ENCODE measurements at places on chromosomes 5 and 9.

GRCh38 chr5:34534523-34535103 is 121.5 kb upstream of the RAI14 start:
- no peak for DNase-seq

DNA sequence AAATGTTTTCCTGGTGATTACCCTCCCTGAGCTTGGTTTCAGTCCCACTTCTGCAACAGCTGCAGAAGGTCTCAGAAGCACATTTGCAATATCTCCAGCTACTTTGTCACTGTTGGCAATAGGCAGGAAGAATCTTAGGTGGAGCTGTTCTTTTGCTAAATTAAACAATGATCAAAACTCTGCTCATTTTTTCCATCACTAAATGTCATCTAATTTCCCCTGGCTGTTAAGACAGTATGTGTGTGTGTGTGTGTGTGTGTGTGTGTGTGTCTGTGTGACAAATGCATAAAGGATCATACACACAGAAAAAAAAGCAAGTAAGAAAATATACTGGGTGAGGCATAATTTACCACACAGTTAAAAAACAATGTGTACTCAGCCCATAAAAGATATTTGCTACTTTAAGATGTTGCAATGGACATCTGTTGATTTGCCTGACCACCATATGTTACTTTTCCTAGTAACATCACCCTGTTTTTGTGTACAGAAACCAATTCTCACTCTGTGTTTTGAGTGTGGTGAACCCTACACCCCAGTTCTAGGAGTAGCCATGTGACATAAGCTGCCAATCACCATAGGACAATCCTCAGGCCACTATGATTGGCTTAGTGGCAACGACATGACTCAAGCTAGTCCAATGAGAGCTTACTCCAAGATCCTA is 572.6 kb upstream of the CLINT1 start:
- no peak for DNase-seq

GRCh38 chr9:76373173-76373783 is 20.9 kb downstream of the RFK start:
- DNase-seq: no peak

DNA sequence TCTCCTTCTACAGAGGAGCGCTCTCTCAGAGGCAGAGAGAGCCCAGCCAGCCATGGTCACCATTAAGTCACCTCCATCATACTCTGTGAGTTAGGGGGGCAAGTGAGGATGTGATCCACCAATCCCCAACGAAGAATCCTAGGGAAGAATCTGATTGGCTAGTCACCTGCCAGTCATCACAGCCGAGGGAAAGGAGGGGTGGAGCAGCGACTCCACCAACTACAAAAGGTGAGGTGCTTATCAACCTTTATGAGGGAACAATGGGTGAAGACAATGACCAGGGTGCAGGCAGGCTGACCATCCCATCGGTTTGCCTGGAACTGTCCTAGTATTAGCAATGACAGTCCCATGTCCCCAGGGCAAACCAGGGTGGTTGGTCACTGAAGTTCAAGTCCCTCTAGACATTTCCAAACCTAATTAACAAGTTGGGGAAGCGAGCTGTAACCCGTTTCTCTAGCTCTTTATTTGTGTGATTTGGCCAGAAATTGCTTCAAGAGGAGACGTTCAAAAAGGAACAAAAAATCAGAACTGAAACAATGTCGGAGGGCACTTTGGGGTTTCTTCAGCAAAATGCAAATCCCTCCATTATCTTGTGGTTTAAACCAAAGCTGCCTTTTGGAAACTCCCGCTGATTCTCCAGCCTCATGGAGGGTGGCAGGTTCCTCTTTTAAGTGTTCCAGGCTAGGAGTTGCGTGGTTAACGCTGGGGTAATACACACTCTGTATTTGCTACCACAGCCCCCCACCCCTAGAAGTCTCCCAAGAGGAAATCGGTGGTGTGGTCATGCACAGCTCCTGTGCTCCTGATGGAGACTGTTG is 18.8 kb upstream of the FCN1 start:
- no peak for DNase-seq

GRCh38 chr9:126818482-126818881 is 13.6 kb downstream of the ZBTB43 start:
- DNase-seq: no peak

DNA sequence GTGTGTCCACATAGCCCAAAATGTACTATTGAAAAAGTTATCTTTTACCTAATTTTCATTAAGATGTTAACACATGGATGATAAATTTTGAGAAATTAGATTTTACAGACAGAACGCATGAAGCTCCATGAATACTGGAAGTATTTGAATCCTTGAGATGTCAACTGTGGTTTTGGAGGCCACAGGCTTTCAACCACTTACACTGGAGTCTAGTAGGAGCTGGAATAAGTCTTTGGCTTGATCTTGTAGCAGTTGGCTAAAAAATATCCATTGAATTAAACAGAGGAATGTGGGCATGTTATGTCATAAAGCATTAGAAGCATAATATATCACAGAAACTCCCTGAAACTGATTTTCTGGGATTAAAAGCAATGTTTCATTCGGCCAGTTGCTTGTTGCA is 52.9 kb downstream of the CAMK4 start:
- no peak for DNase-seq

DNA sequence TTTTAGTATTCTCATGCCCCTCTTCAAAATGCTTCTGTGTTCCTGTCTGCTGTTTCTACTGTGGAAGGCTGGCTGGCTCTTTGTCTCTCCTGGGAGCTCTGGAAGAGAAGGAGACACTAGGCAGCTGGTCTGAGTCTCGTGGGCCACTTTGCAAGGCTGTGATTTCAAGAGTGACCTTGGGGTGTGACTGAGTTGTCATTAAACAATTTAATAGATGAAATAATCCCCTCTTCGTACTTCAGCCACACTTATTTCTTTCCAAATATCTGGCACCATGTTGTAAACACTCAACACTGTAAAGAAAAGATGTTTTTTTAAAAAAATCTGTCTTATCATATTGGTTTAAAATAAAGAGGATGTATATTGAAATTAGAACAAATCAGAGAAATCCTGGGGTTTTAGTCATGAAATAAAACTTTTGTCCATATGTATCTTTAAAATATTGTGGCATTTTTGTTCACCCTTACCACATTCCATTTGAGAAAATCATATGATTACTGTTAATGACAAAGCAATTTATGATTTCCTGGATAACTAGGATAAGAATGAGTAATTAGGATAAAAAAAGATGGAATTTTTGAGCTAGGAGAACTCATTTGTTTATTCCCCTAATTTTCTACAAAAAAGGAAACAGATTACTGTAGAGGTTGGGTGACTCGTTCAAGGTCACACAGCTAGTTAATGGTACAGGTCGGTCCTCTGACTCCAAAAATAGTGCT is 200.8 kb downstream of the MAT2B start:
- DNase-seq: no peak

DNA sequence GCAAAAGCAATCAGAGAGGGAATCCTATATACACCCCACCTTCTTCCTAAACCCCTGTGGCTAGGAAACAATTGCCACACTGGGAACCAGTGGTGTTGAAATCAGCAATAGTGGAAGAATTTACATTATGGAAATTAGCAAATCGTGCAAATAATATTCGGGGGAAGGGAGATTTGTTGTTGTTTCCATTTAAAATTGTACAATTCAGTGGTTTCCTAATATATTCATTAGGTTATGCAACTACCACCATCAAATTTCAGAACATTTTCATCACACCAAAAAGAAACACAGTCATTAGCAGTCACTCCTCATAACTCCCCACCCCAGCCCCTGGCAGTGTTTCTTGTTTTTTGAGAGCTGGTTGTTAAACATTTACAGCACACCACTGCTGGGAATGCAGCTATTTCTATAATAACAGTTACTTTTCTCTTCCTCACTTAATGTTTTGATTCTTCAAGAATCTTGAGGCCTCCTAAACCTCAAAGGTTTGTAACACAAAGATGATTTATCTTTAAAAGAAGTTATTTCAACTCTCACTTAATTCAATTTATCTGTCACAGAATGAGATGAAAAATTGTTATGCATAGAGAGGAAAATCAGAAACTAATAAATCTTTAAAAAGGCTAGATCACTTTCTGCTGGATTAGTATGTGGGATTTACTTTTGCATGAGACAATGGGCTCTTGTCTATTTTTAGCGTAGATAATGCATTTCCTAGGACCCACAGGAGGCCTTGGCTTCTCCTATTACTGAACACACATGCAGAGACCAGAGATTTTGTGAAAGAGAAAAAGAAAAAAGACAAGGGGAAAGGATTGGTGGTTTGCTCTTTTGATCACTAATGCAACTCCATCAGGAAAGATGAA is 91.8 kb upstream of the DAPK1 start:
- no peak for DNase-seq

DNA sequence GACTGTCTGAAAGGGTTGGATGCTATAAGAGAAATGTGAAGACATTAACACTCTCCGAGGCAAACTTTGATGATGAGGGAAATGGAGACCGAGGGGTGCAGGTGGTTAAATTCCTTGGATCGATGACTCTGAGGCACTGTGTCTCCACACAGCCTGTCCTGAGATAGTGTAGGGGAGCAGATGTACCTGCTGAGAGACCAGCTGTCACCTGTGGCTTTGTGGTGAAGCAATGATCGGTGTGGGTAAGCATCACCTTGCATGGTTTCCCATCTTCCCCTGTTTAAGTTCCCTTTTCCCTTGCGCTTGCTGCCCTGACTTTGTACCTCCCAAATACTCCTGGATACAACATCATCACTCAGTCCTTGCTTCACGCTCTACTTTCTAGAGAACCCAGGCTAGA is 9.8 kb upstream of the MIER3 start:
- no peak for DNase-seq

- DNase-seq: no peak
Measured at GRCh38 chr9:21326526-21327139, 8.6 kb downstream of the KLHL9 start.

DNA sequence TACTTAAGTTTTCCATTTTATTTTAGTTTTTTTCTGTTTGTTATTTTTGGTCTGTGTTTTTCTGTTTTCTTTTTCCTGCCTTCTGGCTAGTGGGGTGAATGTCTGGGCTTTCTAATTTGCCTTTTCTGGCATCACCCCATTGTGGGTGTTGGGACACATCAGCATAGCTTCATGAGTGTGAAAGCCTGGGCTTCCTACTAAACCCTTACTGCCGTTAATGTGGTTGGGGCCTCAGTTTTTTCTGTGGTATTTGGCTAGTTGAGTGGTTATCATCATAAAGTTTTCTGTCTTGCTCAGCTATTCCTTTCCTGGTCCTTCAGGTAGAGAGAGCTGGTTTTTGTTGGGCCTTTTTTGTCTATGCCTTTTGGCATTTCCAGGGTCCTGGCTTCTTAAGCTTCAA is 21.4 kb downstream of the C5orf47 start:
- DNase-seq: no peak

DNA sequence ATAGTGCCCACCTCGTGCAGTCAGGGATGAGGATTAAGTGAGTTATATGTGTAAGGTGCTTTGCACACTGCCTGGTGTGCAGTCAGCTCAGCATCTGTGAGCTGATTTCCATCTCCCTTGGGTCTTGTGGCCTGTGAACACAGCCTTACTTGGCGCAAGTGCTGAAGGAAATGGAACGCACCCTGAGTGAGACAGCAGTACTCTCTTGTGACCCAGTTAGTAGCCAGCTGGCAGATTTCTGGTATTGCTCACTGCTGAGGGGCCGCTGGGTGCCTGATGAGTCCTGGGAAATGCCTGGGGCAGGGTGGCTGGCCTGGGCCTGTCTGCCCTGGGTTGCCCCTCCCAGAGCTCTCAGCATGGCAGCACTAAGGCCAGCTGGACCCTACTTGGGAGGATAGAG is 90.9 kb upstream of the BOD1 start:
- no peak for DNase-seq

Data from T-helper 22 cell (primary cell).